ENCODE measurements at places on chromosomes 11 and 22.

DNA sequence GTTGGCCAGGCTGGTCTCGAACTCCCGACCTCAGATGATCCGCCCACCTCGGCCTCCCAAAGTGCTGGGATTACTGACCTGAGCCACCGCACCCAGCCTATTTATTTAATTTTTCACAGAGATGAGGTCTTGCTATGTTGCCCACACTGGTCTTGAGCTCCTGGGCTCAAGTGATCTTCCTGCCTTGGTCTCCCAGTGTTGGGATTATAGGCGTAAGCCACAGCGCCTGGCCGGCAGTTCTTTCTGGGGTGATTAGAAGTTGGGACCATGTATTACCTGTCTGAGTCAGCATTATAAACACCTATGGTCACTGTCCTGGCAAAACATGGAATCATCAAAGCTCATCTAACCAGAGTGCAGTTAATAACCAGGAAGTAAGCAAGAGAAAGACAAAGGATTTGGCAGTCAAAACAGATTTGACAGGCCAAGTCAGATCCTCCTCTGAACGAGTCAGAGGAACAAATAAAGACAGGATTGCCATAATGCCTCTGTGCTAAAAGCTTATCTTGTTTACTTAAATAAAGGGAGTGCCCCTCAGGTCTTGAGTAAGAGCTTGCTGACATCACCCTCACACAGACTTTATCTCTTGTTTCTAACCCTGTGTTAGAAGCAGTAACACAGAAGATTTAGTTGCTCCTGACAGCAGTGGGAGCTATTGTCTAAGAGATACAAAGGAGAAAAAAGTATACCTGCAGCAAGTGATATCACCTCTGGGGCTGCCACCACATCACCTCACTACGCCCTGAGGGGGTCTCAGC lies 3.7 kb downstream of the SERPIND1 start:
- peak; percentile 92 for DNase-seq

DNA sequence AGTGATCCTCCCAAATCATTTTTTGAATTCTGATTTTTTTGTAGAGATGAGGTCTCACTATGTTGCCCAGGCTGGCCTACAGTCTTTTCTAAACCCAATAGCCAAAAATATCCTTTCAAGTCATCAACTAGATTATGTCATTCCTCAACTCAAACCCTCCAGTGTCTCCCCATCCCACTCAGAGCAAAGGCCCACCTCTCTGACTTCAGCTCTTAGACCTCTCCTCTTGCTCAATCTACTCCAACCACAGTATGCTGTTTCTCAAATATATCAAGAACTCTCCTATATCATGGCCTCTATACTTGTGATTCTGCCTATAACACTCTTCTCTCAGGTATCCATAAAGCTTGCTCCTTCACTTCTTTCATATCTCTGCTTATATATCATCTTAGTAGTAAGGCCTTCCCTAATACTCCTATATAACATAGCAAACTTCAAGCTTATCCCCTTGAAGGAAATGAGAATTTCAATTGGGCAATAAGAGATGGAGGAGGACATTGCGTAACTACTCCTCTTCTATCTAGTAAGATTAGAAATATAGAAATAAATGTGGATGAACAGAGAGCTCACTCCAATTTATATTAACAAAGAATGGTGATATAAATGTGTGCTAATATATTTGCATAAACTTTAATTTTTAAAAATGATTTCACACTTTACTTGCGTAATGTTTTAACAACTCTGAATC lies 24.5 kb downstream of the DLG2 start:
- DNase-seq: no peak

DNA sequence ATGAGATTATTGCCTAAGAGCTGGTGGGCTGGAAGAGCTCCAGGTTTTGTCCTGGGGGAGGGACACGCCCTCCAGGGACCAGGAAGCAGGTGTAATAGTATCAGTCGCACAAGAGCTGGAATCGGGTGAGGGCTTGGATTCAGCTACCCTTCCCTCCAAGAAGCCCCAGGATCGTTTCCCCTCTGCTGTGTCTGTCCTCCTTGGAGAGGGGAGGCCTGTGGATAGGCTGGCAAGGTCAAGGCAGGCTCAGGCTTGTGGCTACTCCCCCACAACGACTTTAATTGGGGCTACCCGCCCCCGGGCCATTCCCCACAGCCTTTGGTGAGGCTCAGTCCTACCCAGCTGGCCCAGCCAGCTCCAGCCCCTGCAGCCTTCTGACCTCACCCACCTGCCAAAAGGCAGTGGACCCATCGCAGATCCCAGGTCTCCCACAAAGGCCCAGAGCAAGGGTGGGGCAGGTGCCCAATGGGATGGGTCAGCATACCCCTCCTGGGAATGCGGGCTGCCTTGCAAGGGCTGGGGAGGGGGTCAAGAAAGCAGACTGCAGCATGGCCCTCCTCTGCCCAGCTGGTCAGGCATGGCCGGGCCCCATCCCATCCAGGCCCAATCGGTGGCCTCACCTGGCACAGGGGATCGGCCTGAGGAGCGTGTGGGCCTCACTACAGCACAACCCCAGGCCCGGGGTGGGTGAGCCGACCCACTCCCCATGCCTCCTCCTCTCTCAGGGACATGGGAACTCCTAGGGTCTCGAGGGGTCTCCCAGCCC lies 1.0 kb downstream of the CTSD start:
- peak; percentile 84 for DNase-seq

- no peak for DNase-seq
Measured at GRCh38 chr11:2458321-2458720, 13.5 kb downstream of the KCNQ1 start.

DNA sequence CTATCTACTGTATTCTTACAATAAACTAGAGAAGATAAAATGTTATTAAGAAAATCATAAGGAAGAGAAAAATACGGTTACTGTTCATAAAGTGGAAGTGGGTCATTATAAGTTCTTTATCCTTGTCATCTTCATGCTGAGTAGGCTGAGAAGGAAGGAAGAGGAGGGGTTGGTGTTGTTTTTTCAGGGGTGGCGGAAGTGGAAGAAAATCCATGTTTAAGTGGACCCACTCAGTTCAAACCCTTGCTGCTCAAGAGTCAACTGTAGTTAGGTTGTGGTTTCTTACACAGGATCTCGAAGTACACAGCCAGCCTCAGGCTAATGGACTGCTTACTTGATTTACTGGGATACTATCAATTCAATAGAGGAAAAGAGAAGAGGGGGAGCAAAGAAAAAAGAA lies 63.1 kb downstream of the PIWIL4 start:
- no peak for DNase-seq

- no peak for DNase-seq
Measured at GRCh38 chr11:8292351-8292750, 28.7 kb upstream of the LMO1 start.

- DNase-seq: peak; percentile 75
Measured at GRCh38 chr11:61627850-61628661, 47.2 kb upstream of the SYT7 start.

GRCh38 chr11:123654566-123655081 lies at the start of gene SCN3B:
Gene SCN3B, minus strand, starts transcription at chr11:123654624. Its CDS starts 823 bp downstream, at chr11:123653801.
- peak; percentile 13 for DNase-seq

DNA sequence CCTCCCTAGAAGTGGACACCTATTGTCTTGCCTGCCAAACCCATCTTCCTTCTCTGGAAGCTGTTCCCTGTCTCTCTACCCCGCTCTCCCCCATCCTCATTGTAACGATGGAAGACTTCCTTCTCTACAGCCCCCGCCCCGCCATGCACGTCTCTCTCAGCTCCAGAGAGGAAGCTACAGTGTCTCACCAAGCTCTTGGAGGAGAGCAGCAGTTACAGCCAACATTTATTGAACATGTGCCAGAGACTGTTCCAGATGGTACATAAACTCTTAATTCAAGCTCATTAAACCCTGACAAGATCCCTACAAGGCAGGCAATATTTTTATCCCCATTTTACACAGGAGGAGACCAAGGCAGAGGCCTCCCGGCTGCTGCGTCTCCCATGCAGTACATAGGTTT lies 15.1 kb downstream of the MCHR1 start:
- DNase-seq: no peak

- DNase-seq: peak; percentile 10
Measured at GRCh38 chr11:80383655-80384054, 942.8 kb upstream of the TENM4 start.

DNA sequence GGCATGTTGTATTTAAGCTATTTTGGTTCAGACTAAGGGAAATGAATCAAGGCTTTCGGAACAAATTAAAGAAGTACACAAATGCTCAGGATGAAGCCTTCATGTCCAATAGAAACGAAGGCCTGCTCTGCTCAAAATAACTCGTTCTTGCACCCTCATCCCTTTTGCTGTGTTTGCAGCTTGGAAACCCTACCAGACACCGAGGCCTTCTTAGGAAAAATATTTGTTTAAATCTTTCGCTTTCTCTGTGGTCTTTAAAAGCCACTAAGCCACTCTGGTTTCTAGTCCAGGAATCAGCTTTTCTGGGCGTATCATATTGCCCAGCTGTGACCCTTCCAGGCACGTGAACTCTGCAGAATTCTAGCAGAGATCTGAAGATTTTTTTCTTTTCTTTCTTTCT lies 60.9 kb upstream of the HSPA8 start:
- DNase-seq: no peak

DNA sequence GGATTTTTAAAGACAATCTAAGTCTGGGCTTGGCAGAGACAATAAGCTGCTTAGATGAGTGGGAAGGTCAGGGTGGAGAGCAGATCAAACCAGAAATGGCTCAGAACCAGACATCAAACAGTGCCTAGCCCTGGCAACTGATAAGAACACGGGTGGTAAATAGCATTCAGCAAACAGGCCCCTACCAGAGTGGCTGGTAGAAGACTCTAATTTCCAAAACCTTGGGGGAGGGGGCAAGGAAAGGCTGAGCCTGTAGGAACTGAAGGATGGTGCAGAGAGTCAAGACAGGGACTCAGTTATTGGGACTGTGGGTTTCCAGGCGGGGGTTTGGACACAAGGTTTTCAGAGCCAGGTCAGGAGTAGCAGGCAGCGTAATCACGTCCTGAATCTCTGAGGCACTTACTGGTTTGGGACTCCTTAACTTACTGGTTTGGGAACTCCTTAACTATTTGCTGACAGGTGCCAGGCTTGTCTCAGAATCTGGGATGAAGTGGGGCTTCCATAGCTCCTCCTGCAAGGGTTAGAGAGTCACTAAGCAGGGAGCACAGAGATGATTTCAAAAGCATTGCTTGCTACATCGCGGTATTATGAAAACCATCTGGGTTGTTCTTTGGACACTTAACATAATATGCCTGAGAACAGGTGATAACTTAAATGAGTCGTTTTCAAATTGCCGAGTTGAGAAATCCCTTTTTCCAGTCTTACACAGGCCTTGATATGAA lies 5.7 kb upstream of the ABTB2 start:
- DNase-seq: no peak

DNA sequence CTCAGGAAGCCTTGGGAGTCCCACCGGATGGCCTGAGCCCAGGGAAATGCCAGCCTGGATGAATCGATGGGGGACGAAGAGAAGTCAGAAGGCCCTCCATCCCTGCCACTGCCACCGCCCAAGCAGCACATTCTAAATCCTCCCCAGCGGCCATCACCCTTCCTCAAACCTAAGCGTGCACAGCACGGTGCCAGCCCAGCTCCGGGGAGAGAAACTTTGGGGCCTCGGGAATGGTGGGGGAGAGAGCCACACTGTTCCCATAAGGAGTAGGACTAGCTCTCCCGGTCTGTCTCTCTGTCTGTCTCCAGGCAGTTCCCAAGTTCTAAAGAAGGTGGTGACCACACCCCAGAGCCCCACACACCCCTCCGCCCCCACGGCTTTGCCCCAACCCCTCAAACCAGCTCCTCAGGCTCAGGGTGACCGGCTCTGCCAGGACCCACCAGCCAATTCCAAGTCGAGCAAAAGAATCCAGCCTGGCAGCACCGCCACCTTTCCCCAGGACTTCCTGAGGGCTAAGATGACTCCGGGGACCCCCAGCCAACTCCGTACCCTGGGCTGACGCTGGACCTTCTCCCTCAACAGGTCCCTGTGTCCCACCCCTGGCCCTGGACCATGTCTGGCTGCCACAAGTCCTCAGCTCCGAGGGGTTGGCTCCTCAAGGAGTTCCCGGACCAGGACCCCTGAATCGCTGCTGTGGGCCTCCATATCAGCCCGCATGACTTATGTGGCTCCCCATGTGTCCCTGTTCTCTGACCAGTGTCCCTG lies 2.7 kb downstream of the AHNAK start:
- DNase-seq: peak; percentile 13

GRCh38 chr22:26612652-26613051 lies 5.2 kb downstream of the CRYBB1 start:
- no peak for DNase-seq

DNA sequence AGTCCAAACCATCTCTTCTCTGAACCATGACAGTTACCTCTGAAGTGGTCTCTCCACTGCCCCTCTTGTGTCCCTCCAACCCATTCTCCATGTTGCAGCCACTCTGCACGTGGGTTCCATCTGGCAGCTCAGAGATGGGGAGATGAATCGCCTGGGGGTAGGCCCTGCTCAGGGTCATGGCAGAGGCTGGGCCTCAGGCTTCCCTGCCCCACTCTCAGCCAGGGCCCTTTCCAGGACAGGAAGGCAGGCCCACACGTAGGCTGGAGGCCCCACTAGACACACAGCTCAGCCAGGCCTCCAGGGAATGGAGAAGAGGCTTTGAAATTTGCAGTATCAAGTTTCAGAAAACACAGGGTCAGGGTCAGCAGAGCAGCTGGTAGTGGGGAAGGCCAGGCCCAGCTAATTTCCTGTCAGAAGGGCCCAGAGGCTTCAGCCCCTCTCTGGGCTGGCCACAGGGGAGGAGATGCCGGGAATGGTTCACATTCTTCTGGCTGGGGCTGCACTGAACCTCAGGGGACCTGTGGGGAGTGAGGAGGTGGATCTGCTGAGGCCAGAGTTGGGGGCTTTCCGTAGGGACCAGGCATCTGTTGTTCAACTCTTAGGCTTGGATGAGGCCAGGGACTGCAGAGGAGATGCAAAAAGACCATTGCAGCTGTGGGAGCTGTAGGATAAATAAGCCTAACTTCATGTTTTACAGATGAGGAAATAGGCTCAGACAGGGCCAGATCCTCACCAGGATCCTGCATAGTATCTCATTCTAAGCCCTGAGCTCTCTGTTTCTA lies 101.6 kb downstream of the SWAP70 start:
- peak; percentile 80 for DNase-seq

- DNase-seq: no peak
Measured at GRCh38 chr22:49328118-49328475, 499.6 kb downstream of the BRD1 start.

GRCh38 chr22:20622650-20623339 lies 115.4 kb downstream of the MED15 start:
- DNase-seq: no peak

DNA sequence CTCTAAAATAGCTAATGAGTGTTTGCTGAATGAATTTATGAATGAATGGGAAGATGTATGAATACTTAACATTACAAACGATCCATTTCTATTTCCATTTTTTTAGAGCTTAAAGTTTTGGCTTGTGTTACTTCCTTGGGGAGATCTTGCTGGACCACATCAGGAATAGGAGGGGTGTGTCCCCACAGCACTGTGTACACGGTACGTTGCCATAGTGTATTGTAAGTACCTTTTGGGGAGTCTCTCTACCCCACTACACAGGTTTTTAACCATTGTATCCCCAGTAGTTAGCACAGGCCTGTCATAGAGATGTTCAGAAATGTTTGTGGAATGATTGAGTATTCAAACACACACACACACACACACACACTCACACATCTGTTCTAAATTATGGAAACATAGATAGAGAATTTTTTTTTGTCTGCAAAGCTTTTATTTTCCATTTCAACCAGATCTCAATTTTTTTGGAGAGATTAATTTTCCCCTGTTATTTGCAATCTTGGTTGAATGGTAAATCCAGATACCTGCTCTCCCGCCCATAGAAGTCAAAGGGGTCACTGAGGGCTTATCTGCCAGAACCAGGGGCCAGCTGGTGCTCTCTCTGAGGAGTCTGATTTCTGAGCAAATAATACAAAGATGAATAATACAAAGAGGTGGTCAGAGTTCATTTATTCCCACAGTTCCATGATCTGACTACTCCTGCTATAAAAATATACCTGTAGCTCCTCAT lies 471.0 kb downstream of the INSC start:
- DNase-seq: no peak
